ENCODE measurements at places on chromosomes 3 and 15. TPM values are rescaled to one million over a fixed set of nuclear protein-coding genes. Genes with fewer than 3 reads are reported as not detected.
A peak's percentile ranks its signal among the peaks of the same experiment; 100 is the strongest.

- H3K27ac ChIP-seq, result no peak overlapping the region
- no peak for DNase-seq
- no peaks in the 10 kb centered on the region for H3K27me3 ChIP-seq
- H3K4me3 ChIP-seq, result no peak overlapping the region
- no peaks in the 10 kb centered on the region for H3K36me3 ChIP-seq
Measured at GRCh38 chr3:126945171-126945721, 37.7 kb upstream of the PLXNA1 start.

The NECTIN3 gene
- 89.6 TPM for total RNA-seq

The CILP gene
- 7.0 TPM for total RNA-seq

DNA sequence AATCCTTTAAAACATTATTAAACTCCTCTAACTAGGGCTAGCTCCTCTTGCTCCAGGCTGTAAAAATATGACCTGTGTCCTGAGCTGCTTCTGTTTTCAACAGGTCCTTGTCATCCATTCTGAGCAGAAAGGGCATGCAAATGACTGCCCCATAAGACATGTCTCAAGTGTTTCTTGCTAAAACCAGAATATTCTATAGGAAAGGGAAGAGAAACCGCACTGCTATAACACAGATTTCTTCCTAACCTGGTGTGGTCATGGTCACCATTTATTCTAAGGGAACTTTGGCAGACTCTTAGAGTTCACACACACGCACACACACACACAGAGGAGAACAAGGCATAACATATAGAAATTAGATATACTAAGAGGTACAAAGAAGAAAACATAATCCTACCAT, 34.2 kb upstream of the B3GNT5 start:
- no peaks in the 10 kb centered on the region for H3K4me1 ChIP-seq
- H3K4me3 ChIP-seq, result no peak overlapping the region
- no peaks in the 10 kb centered on the region for H3K36me3 ChIP-seq
- no peak for DNase-seq
- H3K27ac ChIP-seq, result no peak overlapping the region

DNA sequence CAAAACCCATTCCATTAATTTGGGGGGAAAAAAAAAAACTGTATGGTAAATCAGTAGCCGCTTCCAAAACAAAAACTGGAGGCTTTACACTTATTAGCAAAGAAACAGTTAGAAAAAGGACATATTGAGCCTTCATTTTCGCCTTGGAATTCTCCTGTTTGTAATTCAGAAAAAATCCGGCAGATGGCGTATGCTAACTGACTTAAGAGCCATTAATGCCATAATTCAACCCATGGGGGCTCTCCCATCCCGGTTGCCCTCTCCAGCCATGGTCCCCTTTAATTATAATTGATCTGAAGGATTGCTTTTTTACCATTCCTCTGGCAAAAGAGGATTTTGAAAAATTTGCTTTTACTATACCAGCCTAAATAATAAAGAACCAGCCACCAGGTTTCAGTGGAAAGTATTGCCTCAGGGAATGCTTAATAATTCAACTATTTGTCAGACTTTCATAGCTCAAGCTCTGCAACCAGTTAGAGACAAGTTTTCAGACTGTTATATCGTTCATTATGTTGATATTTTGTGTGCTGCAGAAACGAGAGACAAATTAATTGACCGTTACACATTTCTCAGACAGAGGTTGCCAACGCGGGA, 9.4 kb upstream of the RPL24 start:
- no peak overlapping the region for H3K27ac ChIP-seq
- no peaks in the 10 kb centered on the region for H3K27me3 ChIP-seq
- H3K4me3 ChIP-seq, result no peak overlapping the region
- H3K36me3 ChIP-seq, result no peaks in the 10 kb centered on the region
- no peak for DNase-seq

- DNase-seq, result peak; percentile 82
- no peaks in the 10 kb centered on the region for H3K27me3 ChIP-seq
- H3K4me1 ChIP-seq, result peaks cover 40% of the 10 kb centered on the region
- peak overlapping the region; percentile 86 for H3K4me3 ChIP-seq
- H3K27ac ChIP-seq, result peak overlapping the region; percentile 98
Measured at GRCh38 chr3:49723296-49723627, 489 bp downstream of the GMPPB start.

DNA sequence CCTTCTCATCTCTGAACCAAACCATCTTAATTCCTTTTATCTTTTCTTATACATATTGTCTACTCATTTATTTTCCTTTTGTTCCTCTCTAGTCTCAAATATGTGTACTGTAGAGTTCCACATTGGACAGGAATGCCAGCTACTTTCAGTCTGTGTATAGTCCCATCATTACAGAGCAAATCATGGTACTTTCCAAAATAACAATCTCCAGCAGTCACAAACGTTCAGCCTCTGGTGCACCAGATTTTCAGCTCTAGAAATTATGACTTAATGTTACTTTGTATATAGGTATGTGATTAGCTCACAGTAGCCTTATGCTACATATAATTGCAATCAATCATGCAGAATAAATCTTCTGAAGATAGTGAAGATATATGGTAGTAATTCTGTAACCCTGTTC, 32.5 kb upstream of the TM4SF4 start:
- no peaks in the 10 kb centered on the region for H3K36me3 ChIP-seq
- H3K27me3 ChIP-seq, result no peaks in the 10 kb centered on the region
- H3K4me1 ChIP-seq, result no peaks in the 10 kb centered on the region
- H3K27ac ChIP-seq, result no peak overlapping the region

- H3K27me3 ChIP-seq, result no peaks in the 10 kb centered on the region
- peaks cover 19% of the 10 kb centered on the region for H3K4me1 ChIP-seq
- peaks cover 51% of the 10 kb centered on the region for H3K36me3 ChIP-seq
- H3K27ac ChIP-seq, result peak overlapping the region; percentile 85
- DNase-seq, result no peak
Measured at GRCh38 chr3:49028298-49028672, 913 bp downstream of the IMPDH2 start.

DNA sequence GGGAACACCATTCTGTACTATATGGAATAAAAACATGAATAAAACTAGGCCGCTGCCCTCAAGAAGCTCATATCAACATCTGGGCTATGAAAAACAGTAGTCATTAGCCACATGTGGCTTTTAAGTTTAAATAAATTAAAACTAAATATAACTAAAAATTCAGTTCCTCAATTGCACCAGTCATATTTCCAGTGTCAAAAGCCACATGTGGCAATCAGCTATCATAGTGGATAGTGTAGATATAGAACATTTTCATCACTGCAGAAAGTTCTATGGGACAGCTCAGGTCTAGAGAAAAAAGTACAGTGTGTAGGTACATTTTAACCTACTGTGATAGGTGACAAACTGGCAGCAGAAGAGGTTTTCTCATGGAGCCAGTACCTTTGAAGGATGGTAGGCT, 261.4 kb downstream of the FOXP1 start:
- no peak overlapping the region for H3K4me3 ChIP-seq
- no peak overlapping the region for H3K27ac ChIP-seq
- H3K27me3 ChIP-seq, result no peaks in the 10 kb centered on the region
- H3K36me3 ChIP-seq, result no peaks in the 10 kb centered on the region
- no peaks in the 10 kb centered on the region for H3K4me1 ChIP-seq

- no peaks in the 10 kb centered on the region for H3K27me3 ChIP-seq
- DNase-seq, result no peak
- H3K36me3 ChIP-seq, result no peaks in the 10 kb centered on the region
Measured at GRCh38 chr15:74957476-74958035, 984 bp upstream of the RPP25 start.

DNA sequence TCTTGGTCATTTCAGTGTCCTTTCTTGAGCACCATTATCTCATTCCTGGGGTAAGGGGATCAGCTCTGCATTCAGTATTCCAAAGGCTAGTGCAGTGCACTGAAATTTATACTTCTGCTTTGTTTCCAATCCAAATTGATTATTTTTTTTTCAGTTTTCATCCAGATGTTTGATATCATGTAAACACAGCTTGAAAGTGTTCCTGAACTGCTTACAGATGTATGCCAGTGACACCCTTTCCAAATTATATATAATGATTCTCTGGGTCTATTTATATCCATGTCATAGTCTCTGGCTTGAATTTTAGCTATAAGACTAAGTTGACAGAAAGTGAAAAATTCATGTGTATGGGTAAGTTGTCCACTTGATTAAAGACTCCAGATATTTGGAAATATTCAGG, 11.8 kb upstream of the TNFAIP8L3 start:
- H3K27me3 ChIP-seq, result no peaks in the 10 kb centered on the region
- H3K27ac ChIP-seq, result no peak overlapping the region
- no peak overlapping the region for H3K4me3 ChIP-seq
- DNase-seq, result no peak
- H3K36me3 ChIP-seq, result no peaks in the 10 kb centered on the region

The PARP15 gene
- 1.9 TPM for total RNA-seq

DNA sequence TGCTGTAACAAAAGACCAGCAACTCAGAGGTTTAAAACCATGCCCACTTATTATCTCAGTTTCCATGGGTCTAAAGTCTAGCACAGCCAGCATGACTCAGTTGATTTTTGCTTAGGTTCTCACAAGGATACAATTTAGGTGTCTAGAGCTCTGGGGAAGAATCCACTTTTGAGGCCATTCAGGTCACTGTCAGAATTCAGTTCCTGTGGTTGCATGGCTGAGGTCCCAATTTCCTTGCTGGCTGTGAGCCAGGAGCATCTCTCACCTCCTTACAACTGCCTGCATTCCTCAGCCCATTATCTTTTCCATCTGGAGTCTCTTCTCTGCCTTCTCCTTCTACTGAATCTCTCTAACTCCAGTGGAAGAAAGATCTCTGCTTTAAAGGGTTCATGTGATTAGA, 240.5 kb upstream of the CFAP20DC start:
- no peaks in the 10 kb centered on the region for H3K27me3 ChIP-seq
- H3K4me1 ChIP-seq, result peaks cover 5% of the 10 kb centered on the region
- H3K36me3 ChIP-seq, result no peaks in the 10 kb centered on the region
- H3K4me3 ChIP-seq, result no peak overlapping the region
- no peak overlapping the region for H3K27ac ChIP-seq
- no peak for DNase-seq

The REC114 gene
- total RNA-seq, result not detected

GRCh38 chr15:93683651-93684050, 547.7 kb upstream of the MCTP2 start:
- H3K36me3 ChIP-seq, result no peaks in the 10 kb centered on the region
- H3K27ac ChIP-seq, result no peak overlapping the region
- no peaks in the 10 kb centered on the region for H3K4me1 ChIP-seq

- peak; percentile 1 for DNase-seq
- H3K4me1 ChIP-seq, result no peaks in the 10 kb centered on the region
- H3K27me3 ChIP-seq, result no peaks in the 10 kb centered on the region
- H3K27ac ChIP-seq, result no peak overlapping the region
Measured at GRCh38 chr15:25240461-25241021, 198.3 kb downstream of the UBE3A start.

The ZNF501 gene
- 4.2 TPM for total RNA-seq

DNA sequence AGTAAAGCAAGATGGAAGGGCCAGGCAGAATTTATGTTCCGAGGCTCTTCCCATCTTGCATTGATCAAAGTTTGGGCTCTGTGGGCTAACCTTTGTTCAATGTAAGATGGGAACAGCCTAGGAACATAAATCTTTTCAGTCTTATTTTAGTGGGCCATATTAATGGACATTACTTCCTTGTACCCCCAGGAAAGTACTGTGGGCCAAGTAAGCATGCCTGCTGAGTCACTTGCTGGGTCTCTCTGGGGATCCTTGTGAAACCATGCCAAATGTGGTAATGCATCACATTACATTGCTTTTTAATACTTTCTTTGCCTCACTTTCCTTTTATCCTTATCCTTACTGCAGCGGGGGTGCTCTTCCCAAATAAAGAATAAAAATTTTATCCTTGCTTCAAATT, 349.5 kb upstream of the POU1F1 start:
- no peak overlapping the region for H3K27ac ChIP-seq
- no peaks in the 10 kb centered on the region for H3K36me3 ChIP-seq
- H3K27me3 ChIP-seq, result no peaks in the 10 kb centered on the region
- H3K4me3 ChIP-seq, result no peak overlapping the region

The ARNT2 gene
- total RNA-seq, result 17.9 TPM

DNA sequence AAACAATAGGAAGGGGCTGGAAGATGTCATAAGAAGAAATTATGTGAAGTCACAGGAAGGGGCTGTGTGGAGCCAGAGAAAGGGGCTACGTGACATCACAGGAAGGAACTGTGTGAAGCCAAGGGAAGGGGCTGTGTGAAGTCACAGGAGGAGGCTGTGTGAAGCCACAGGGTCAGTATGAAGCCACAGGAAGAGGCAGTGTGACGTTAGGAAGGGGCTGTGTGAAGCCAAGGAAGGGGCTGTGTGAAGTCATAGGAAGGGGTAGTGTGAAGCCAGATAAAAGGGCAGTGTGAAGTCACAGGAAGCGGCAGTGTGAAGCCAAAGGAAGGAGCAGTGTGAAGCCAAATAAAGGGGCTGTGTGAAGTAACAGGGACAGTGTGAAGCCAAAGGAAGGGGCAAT, 32.5 kb downstream of the GASK1A start:
- no peaks in the 10 kb centered on the region for H3K27me3 ChIP-seq
- no peak overlapping the region for H3K27ac ChIP-seq
- no peak overlapping the region for H3K4me3 ChIP-seq
- H3K4me1 ChIP-seq, result peaks cover 12% of the 10 kb centered on the region
- no peaks in the 10 kb centered on the region for H3K36me3 ChIP-seq

The STRIT1 gene
- total RNA-seq, result not detected

- peak within 1 kb of the TSS; percentile 55 for H3K4me3 ChIP-seq
- H3K4me1 ChIP-seq, result peaks cover 33% of the 10 kb centered on the region
- no peaks in the 10 kb centered on the region for H3K27me3 ChIP-seq
- peak within 1 kb of the TSS; percentile 96 for H3K27ac ChIP-seq
- H3K36me3 ChIP-seq, result peaks cover 41% of the 10 kb centered on the region
- DNase-seq, result peak; percentile 91
Measured at GRCh38 chr3:186783058-186783730, at the start of gene EIF4A2. TSS of gene EIF4A2 (plus strand) at chr3:186783577. CDS start at chr3:186783611, 34 bp downstream.

The PRSS50 gene
- total RNA-seq, result 1.7 TPM

- H3K27me3 ChIP-seq, result no peaks in the 10 kb centered on the region
- H3K36me3 ChIP-seq, result no peaks in the 10 kb centered on the region
- no peak overlapping the region for H3K27ac ChIP-seq
Measured at GRCh38 chr3:156037356-156037755, 83.0 kb upstream of the KCNAB1 start.

DNA sequence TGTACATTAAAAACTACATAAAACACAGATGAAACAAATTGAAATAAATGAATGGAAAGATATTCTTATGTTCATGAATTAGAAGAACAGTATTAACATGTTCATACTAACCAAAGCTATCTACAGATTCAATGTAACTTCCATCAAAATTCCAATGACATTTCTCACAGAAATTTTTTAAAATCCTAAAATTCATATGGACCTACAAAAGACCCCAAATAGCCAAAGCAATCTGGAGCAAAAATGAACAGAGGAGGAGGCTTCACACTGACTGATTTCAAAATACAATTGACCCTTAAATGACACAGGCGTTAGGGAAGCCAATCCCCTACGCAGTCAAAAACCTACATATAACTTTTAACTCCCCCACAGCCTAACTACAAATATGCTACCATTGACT, 39.4 kb downstream of the KPNA1 start:
- no peaks in the 10 kb centered on the region for H3K27me3 ChIP-seq
- DNase-seq, result no peak
- no peak overlapping the region for H3K4me3 ChIP-seq
- no peaks in the 10 kb centered on the region for H3K36me3 ChIP-seq

DNA sequence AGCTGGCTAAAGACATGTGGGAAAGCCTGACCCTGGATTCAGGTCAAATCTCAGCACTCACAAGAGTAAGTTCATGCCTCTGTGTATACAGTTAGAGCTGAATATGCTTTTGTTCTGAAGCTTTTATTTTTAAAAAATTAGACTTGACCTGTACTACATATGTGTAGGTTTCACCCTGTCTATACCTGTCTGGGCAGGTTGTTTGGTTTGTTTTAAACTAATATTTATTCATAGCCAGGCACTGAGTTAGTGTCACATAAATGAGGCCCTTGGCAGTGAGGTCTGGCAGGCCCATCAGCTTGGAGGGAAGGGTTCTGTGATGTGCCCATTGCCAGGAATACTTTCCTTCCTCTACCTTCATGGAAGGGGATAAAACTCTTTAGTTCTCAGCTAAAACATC, 1.9 kb downstream of the DNAJA4 start:
- no peaks in the 10 kb centered on the region for H3K36me3 ChIP-seq
- peaks cover 13% of the 10 kb centered on the region for H3K4me1 ChIP-seq
- DNase-seq, result no peak

The KBTBD13 gene
- total RNA-seq, result not detected

Data from thyroid gland (tissue), 4 donors.